ENCODE measurements at places on chromosomes 4 and X.

GRCh38 chr4:17577665-17578481, 875 bp downstream of the LAP3 start:
- no peak for DNase-seq

DNA sequence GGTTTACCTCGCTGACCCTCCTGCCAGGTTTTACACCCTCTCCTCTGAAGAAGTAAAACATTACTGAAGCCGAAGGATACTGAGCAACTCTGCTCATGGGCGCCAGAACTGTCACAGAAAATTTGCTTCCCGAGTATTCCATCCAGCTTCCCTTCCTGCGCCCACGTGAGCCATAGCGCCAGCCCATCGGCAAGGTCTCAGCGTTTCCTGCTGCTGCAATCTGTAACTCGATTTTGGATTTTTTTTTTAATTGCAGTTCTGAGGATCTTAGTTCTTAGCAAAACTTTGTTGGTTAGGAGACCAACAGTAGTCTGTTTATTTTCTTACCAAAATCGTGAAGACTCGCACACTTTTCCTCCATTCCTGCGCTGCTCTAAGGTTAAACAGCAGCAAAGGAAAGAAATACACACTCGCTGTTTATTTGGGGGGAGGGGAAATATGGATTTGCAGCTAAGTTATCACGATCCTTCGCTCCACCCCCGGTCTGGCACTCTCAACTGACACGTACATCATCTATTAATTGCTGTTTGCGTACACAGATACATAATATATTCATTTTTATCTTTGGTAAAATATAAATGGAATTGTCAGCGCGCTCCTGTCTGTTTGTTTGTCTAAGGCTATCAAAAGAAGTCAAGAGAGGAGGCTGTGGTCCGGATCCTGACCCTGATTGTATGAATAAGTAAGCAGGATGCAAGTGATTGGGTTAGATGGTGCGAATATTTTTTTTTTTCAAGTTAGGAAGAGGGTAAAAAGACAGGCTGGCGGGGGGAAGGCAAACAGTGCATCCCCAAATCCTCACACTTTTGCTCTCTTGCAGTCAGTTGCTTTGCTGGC, at the start of gene TLL1:
TSS of gene TLL1 (plus strand) at position 777 of the 837 bp plus-strand sequence. CDS start 668 bp downstream, outside the sequence.
- DNase-seq, result peak; percentile 46

DNA sequence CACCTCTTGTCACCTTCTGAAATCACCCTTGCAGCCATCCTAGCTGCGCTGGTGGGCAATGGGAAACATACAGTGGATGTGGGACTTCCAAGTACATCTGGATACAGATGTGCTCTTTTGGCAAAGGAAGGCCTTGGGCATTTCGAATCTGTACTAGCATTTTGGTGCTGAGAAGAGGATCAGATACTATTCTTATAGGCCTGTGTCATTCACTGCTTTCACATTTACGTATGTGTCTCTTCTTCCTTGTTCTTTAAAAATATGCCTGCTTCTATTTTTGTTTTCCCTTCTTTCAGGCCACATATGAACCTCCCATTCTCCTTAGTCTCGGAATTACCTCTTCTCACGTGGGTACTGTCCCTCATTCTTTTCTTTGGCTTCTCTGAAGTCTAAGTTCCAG, 53.1 kb downstream of the EFNB1 start:
- no peak for DNase-seq

- no peak for DNase-seq
These were observed 42.6 kb downstream of the GAK start for GRCh38 chr4:889516-889915.

DNA sequence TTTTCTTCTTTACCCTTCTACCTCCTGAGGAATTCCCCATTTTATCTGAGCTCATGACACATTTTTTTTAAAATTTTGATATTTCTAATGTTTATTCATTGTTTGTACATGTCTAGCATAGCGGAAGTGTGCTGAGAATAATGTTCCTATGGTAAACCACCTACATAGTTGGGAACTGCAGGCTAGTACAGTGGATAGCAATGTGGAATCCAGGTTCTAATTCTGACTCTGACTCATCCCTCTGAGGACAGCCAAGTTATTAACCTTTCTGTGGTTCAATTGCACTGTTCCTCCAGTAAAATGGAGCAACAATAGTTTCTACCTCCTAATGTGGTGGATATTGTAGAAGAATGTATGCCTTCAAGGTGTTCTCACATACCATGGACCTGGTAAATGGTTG, 20.6 kb upstream of the APELA start:
- no peak for DNase-seq

Data from NCI-H1092 (cell line).